ENCODE measurements at places on chromosomes 13 and 19.

- DNase-seq: no peak
Observed at GRCh38 chr13:109665240-109665639, 121.1 kb downstream of the IRS2 start.

DNA sequence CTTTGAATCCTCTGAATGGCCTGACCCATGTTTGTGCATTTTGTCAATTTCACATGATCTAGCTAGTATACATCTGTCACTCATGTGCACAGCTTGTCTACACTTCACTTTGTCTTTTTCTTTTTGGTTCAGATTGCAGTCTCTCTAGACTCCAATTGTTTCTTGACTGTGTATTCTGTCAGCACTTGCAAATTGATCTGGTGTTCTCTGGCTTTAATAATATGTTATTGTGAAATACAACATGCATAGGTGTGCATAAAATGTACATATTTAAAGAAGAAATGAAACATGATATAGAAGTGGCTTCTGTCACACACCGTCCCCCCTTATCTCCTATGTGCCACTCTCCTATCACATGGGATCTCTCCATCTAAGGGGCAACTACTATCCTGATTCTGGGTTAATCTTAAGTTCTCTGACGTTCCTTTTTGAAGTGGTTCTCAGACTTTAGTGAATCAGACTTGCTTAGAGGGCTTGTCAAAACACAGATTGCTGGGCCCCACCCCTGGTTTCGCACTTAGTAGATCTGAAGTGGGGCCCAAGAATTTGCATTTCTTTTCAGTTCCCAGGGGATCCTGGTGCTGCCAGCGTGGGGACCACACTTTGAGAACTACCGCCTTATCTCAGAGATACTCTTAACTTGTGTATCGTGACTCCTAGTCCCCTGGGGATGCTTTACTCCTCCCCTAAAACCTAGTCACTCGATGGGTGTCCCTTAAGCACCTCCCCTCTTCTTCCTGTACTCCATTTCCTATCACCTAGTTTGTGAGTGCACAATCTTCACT lies 5.8 kb downstream of the KRTDAP start:
- DNase-seq: no peak

- DNase-seq: no peak
Observed at GRCh38 chr13:107753291-107753690, 462.0 kb downstream of the LIG4 start.

DNA sequence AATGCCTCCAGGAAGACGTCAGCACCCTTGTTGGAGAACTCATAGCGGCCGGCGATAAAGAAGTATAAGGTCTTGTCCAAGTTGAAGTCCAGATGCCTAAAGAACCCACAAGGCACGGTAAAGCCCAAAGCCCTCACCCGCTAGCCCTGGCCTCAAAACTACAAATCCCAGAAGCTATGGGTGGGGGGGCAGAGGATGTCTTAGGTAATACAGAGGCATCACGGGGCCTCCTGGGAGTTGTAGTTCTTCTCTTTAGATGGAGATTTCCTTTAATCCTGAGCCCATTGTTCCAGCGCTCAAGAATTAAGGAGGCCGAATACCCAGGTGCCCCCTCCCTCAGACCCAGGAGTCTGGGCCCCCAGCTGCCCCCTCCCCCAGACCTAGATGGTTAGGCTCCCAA lies 10.8 kb downstream of the GYS1 start:
- no peak for DNase-seq

DNA sequence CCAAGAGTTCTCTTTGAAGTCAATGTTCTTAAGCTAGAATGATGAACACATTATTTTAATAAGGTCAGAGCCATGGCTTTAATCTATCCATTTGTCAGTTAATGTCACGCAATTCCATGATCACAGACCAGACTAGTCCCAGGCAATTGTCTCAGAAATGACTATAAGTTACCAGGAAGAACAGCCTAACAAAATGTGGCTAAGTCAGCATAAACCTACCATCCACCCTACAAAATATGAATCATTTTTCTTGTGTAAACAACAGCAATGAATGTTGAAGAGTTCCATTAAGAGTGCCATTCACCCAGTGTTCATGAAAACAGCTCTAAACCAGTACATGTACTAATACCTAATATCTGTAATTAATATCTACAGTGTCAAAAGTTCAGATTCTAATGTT lies 127.5 kb downstream of the KCTD12 start:
- DNase-seq: no peak

- no peak for DNase-seq
Observed at GRCh38 chr13:32179708-32180107, 135.5 kb downstream of the ZAR1L start.

DNA sequence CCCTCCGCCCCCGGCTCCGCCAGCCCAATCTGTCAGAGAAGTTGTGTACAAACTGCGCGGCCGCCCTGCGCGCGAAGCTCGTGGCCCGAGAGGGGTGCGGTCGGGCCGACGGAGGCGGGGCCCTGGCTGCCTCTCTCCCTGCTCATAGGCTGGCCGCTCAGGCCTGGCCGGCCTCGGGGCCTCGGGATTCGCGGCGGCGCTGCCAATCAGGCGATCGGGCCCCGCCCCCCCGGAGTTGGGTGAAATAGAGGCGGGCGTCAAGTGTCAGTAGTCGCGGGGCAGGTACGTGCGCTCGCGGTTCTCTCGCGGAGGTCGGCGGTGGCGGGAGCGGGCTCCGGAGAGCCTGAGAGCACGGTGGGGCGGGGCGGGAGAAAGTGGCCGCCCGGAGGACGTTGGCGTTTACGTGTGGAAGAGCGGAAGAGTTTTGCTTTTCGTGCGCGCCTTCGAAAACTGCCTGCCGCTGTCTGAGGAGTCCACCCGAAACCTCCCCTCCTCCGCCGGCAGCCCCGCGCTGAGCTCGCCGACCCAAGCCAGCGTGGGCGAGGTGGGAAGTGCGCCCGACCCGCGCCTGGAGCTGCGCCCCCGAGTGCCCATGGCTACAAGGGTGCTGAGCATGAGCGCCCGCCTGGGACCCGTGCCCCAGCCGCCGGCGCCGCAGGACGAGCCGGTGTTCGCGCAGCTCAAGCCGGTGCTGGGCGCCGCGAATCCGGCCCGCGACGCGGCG lies at the start of gene KLF5:
Gene KLF5 (plus strand): TSS at position 270 of the 724 bp plus-strand sequence. CDS start 323 bp downstream, at position 593.
- DNase-seq: peak; percentile 77

GRCh38 chr13:27659145-27659865 lies 37.6 kb downstream of the POLR1D start:
- no peak for DNase-seq
